Stromal cell of bone marrow (primary cell): ENCODE measurements at places on chromosomes 5 and 9.

GRCh38 chr9:3337515-3338225 is 188.1 kb downstream of the RFX3 start:
- DNase-seq = peak; percentile 61

DNA sequence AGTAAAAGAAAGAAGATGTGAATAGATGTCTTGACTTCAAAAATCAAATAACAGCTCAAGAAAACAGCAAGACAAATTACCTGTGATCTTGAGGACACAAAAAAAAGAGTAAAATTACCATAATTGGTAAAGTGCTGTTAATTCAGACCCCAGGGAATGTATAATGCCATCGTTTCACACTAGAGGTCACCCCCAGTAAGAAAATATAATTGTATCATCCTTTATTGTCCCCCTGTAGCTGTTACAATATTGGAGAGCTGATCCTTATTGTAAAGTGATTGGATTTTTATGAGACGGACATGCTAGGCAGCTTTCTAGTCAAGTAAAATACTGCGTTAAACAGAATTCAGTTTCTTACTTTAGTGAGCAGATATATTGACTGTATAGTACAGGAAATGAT is 377.0 kb downstream of the TLE1 start:
- no peak for DNase-seq

- no peak for DNase-seq
Measured at GRCh38 chr5:40315126-40315525, 364.6 kb upstream of the PTGER4 start.

DNA sequence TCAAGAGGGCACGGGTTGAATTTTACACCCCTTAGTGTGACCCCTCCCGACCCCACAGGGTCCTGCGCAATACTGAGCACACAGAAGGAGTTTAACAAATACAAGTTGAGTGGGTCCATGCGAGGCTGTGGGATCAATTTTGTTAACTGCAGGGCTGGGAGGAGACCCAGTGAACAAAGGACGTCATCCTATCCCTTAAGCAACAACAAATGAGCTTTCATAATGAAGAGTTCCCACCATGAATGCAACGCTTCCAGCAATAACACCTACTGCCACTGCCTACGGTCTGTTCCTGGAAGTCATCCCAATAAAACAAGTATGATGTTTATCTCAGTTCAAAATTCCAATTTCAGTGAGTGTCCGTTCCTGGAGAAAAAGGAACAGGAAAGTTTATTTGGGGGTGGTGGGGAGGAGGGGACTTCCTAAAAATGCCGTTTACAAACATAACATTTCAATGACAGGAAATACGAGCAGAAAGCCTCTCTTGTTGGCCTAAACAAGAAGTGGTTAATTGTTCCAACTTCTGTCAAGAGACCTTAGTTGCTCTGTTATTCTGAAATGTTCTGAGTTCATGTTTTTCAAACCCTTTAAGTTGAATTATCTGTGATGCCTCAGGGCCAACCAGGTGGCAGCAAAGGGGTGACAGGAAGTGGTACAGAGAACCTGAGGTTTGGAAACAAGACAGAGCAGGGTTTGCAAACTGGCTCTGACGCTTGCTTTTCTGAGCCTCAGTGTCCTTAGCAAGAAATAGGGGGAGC is 65.8 kb upstream of the PLPP6 start:
- no peak for DNase-seq

DNA sequence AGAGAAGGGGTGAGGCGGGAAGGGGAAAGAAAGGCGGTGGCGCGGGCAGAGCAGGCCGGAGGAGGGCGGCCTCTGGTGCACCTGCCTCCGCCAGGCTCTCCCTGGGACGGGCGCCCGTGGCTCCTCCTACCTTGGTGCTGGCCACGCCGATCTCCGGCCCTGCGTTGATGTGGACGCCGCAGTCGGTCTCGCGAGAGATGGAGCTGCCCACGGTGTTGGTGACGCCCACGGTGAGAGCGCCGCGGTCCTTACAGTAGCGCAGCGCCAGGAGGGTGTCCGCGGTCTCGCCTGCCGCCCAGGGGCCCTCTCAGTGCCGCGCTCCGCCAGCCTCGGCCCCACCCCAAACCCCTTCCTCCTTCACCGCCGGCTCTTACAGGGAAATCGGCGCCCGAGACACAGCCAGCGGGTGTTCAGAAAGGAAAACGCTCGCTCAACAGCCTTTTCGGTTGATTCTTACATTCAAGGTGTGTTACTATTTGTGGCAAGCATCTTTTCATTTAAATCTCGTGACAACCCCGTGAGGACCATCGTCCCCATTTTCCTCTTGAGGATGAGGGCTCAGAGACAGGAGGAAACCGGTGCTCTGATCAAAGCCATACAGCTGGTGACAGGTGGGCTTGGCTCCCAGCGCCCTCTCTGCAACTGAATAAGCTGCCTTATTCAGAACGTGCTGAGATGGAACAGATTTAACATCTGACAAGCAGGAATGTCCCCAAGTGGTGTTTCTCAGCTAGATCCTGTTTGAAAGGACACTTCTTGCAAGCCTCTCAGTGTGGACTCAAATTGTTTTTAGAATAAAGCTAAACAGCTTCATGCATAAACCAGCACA is 22.0 kb upstream of the MAPK9 start:
- no peak for DNase-seq

DNA sequence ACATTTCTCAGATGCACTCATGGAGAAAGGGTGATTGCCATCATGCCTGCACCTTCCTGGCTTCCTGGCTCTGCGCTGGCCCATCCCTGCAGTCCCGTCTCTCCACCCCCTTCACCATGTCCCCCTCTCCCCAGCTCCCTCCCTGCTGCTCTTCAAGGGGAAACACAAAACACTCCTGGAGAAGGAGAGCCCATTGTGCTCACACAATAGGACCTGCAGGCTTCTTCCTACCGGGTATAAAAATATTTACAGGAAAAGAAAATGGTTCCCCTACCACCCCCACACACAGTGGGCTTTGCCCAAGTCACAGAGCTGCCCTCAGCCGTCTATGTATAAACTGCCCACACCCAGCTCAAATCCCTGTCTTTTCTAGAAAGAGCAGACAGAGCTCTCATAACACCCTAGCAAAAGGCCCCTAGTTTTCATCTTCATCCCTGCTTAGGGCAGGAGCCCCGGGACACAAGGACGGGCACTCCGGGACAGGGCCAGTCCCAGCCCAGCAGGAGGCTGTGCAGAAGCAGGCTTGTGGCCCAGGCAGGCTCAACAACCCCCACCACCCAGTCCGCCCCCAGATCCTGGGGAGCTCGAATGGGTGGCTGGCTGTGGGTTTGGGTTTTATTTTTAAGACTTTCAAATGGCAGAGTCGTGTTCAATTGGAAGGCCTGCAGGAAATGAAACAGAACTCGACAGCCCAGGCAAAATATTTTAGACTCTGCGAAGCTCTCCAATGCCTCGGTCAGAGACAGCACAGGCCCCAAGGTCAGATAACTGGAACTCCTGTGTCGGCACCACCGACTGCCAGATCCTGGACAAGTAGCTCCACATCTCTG is 77.3 kb downstream of the LRSAM1 start:
- DNase-seq = no peak

GRCh38 chr5:150637245-150638052 is 3.0 kb upstream of the SYNPO start:
- no peak for DNase-seq

DNA sequence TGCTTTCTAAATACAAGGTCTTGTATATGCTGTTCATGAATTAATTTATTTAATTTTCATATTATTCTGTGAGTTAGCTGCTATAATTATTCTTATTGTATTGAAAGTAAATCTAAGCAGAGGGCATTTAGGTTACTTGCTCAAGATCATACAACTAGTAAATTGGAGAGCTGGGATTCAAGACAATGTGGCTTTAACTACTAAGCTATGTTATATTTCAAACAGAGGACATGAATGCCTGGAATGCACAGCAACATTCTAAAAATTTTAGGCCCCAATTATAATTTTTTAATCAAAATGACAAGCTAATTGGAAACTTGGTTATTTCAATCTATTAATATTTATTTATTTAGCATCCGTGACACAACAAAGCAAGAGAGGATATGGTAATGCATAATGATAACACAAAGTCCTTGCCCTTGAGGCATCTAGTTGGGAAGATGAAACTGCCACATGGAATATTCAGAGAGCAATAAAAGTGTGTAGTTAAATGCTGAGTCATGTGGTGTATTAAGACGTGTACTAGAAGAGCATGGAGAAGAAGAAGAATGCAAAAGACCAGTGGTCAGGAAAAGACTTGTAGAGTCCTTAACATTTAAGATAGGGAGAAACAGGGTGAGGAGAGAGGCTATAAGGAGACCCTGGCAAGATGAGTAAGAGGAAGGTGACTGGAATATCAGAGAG is 24.4 kb downstream of the CTXN3 start:
- no peak for DNase-seq
